ENCODE measurements at places on chromosomes 2 and 18.
A peak's percentile ranks its signal among the peaks of the same experiment; 100 is the strongest.

DNA sequence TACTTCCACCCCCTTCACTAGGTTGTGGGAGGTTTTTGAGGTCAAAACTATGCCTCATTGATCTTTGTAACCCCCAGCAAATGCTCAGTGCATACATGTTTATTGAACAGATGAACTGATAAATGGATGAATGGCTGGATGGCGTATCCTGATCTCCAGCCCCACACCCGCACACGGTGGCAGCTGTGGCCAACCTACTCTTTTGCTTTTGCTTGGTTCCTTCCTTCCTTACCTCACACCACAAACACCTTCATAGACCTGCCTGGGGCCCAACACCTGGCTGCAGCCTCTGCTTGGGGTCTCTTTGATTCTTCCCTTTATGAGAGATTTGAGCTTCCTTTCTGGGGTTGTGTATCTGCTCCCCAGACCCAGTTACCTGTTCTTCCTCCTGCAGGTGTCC lies 25.9 kb downstream of the SPP2 start:
- DNase-seq: no peak

- no peak for DNase-seq
These were observed 9.1 kb upstream of the FAM124B start for GRCh38 chr2:224410946-224411561.

- DNase-seq: peak; percentile 47
These were observed 116.4 kb upstream of the NYAP2 start for GRCh38 chr2:225282858-225283710.

- DNase-seq: no peak
These were observed 75.3 kb upstream of the MGAT4A start for GRCh38 chr2:98806236-98806697.

DNA sequence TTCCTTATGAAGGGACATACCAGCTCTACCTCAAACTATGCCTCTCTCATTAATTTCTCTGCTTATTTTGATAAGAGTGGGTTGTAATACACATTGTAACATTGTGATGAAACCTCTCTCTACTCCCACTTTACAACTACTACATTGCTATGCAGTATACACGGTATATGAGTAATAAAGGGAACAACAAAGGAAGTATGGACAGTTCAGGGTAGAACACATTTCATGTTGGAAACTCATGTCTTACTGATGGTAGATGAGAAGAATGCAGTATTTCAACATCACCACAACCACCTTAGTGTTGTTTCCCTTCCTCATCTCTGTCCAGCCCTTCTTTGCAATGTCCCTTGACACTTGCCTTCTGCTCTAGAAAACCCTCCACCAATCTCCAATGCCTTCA lies 515.9 kb upstream of the CELF4 start:
- DNase-seq: no peak

DNA sequence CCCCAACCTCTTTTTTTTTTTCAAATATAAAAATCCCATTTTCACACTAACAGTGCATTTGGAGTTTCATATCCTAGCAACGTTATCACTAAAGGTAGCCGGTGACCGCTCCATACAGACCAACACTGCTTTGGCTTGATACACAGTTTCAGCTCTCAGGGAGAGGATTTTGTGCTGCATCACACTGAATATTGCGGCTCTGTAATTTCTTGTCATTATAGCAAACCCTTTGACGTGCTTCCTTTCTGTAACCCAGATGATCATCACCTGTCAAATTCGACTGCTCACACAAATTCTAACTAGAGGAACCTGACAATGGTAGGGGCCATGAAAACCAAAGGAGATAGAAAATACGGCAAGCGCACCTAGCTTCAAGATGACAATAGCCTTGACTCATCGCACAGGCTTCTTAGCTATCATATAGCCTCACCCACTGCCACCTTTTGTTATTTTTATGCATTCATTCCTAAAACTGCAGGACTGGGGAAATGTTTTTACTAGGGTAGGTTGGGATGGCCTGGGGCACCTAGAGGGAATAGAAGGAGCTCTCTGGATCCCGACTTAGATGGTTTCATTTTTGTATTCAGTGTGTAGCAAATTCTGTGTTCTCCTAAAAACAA lies 582.9 kb upstream of the PIK3C3 start:
- DNase-seq: no peak

- DNase-seq: no peak
These were observed 136.2 kb downstream of the TMEM247 start for GRCh38 chr2:46615555-46615954.

GRCh38 chr18:32867330-32867729 lies 94.5 kb upstream of the KLHL14 start:
- no peak for DNase-seq

DNA sequence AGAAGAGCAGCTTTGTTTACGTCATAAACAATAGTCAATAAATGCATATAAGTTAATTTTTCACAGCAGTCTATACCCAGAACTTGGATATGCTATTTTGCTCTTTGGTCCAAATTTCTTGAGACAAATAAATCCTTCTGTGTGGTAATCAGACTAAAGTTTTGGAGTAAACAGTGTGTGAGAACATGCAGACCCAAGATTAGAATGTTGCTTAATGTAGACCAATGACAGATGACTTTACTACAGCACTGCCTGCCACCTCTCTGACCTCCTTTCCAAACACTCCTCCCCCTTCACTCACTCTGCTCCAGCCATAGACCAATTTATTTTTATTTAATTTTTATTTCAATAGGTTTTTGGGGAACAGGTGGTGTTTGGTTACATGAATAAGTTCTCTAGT lies 115.3 kb upstream of the TANK start:
- no peak for DNase-seq

DNA sequence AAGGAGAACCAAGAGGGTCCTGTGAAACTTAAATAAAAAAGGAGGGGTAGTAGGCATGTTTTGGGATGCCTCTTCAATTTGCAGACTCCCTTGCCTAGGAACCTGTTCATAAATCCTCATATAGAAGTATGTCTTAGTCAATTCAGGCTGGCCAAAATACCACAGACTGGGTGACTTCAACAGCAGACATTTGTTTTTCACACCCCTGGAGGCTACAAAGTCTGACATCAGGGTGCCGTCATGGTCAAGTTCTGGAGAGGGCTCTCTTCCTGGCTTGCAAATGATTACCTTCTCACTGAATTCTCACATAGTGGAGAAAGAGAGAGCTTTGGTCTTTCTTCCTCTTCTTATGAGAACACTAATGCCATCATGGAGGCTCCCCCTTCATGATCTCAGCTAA lies 4.1 kb upstream of the TCF4 start:
- DNase-seq: no peak

- no peak for DNase-seq
These were observed 21.9 kb downstream of the INO80D start for GRCh38 chr2:206064077-206064476.

DNA sequence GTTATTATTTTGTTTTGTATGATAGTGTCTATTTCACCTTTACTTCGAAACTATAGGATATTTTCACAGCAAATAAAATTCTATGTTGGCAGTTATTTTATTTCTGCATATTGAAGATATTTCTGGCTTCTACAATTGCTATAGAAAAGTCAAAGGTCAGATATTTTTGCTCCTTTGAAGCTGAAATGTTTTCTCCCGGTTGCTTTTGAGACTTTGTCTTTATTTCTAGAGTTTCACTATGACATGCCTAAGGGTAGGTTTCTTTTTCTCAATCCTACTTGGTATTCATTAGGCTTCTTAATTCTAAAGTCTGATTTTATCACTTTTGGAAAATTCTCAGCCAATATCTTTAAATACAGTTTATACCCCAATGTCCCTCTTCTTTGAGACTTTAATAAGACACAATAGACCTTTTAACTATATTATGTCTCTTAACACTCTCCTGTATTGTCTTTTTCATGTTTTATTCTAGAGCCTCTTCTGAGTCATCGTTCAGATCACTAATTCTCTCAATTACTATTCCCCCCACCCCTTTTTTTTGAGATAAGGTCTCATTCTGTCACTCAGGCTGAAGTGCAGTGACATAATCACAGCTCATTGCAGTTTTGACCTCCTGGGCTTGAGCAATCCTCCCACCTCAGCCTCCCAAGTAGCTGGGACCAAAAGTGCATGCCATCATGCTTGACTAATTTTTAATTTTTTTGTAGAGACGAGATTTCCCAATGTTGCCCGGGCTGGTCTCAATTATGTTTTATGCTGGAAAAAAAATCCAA lies 50.5 kb downstream of the USP37 start:
- peak; percentile 50 for DNase-seq

GRCh38 chr2:110903548-110903947 lies 171.2 kb downstream of the ACOXL start:
- no peak for DNase-seq

DNA sequence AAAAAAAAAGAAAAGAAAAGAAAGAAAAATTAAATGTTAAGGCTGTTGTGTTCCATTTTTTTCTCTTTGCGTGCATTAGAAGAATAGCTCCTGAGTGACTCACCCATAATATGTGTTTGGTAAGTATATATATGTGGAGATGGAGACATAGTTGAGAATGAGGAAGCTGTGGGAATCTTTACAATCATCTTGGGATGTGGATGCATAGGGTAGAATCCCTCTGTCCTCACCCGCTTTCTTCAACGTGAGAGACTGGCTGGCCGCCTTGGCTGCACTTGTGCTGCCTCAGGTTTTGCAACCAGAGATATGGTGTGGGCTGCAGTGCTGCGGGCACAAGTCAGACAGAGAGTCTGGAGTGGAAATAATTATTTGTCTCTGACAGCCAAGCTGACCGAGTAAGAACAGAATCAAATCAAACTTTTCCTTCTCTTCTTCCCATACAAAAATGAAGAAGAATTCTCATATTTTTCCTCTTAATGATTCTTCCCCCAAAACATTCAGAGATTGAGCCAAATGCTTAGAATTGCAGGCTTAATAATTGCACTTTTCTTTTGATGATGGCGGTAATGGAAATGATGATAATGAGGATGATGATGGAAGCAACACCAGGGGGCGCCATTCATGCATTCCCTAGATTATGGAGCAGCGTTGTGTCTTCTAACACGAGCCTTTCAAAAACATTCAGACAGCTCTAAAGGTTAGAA lies 48.5 kb downstream of the SERPINB7 start:
- peak; percentile 54 for DNase-seq

DNA sequence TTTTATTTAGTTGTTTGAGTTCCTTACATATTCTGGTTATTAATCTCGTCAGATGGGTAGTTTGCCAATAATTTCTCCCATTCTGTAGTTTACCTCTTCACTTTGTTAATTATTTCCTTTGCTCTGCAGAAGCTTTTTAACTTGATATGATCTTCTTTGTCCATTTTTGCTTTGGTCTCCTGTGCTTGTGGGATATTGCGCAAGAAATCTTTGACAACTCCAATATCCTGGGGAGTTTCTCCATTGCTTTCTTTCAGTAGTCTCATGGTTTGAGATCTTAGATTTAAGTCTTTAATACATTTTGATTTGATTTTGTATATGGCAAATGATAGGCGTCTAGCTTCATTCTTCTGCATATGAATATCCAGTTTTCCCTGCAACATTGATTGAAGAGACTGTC lies 389.2 kb downstream of the LRP1B start:
- DNase-seq: no peak

- DNase-seq: peak; percentile 36
These were observed 18.2 kb downstream of the RPL37A start for GRCh38 chr2:216516730-216517350.

GRCh38 chr2:203340791-203341487 lies 12.7 kb downstream of the ABI2 start:
- DNase-seq: no peak

GRCh38 chr2:112827604-112828185 lies 8.9 kb downstream of the IL1B start:
- no peak for DNase-seq

GRCh38 chr2:28163028-28163427 lies 229.6 kb upstream of the FOSL2 start:
- no peak for DNase-seq

- DNase-seq: no peak
These were observed 255.9 kb upstream of the SMIM21 start for GRCh38 chr18:75683426-75683825.

DNA sequence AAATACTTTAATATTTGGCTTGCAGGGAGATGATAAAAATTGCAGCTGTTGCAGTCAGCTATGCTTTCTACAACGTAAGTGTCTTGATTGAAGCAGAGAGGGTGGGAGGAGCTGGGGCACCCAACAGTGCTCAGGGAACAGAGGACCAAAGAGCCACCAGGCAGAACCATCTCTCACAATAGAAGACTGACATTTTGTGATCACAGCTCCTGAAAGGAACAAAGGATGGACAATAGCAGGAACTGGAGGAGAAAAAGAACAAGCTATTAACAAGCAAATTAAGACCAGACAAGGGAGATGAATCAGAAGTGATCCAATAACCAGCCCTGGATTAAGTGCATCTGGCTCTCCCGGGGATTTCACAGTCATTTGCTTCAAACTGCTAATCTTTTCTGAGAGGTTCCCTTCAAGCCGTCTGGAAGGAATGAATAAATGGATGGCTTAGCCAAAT lies 65.7 kb upstream of the SMAD2 start:
- DNase-seq: no peak

DNA sequence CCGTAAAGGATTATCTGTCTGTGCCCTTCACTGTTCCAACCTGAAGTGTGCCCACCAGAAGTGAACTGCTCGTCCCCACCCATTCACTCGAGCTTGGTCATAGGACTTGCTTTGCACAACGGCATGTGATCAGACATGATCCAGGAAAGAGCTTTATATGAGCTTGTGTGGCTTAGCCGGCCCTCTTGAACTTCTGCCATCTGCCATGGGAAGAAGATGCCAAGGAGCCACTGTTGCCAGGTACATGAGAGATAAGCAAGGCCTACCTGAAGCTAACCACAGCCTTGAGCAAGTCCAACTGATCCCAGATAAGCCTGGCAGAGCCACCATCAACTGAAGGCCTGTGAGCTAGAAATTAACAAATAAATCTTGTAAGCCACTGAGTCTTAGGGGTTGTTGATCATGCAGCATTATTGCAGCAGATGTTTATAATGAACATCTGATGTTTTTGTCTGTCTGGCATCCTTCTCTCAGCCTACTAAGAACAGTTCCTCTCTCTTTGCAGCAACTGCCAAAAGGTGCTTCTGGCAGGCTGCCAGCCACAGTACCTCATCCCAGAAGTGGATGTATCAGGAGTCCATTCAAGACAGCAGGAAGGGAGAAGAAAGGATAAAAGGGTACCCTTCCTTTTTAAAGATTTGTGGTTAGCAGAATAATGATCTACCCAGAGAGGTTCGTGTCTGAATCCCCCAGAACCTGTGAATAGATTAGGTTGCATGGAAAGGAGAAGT lies 16.8 kb downstream of the DBI start:
- no peak for DNase-seq

DNA sequence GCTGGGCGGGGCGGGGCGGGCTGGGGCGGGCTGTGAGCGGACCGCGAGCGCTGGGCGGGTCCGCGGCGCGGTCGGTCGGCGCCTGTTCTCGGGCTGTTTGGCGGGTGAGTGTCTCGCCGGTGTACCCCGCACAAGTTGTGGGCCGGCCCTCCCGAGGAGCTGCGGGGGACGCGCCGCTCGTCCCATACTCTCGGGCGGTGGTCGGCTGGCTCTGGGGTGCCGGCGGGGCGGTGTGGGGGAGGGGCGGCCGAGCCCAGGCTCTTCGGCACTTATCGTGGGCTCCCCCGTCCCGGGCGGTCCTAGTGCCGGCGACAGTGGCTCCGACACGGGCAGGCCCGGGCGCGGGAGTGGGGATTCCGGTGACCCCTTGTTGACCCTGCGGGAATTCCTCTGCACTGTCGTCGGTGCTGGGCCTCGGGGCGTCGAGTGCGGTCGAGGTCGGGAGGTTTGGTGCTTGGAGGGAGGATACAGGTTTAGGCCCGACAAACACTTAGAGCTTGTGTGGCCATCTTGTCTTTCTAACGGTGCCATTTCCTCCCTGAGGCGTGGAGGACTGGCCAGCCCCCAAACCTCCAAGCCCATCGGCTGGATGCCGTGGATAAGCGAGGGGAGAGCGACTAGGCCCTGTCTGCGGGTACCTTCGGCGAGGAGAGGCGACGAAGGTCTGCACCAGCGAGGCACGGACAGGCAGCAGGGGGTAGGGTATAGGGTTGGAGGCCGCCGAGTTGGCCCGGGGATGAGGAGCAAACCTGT lies at the start of gene SEPTIN2:
TSS of gene SEPTIN2 (plus strand) at position 47 of the 753 bp plus-strand sequence. CDS start 8,308 bp downstream, outside the sequence.
- no peak for DNase-seq
